ENCODE measurements at places on chromosomes 1 and 21. TPM values are rescaled to one million over a fixed set of nuclear protein-coding genes. Genes with fewer than 3 reads are reported as not detected.

The CDC14A gene
- total RNA-seq = 1.4 TPM

The CCDC185 gene
- total RNA-seq = not detected

The LIPI gene
- total RNA-seq = not detected

The ERVH48-1 gene
- total RNA-seq = not detected

The SPRR2F gene
- not detected for total RNA-seq

DNA sequence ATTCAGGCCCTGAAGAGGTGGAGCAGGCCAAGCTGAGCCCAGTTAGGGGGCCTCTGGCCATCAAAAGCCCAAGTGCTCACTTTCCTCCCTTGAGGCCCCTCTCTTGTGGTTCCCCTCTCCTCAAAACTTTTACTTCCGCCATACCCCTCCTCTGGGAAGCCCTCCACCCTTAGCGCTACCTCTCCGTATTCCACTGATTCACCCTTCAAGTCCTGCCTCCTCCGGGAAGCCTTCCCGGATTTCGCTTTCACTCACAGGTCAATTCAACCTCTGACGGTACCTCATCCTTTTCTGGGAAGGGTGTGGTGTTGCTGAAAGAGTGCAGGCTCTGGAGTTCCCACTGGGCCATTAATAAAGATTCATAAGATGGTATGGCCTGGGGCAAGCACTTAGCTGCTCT lies 19.1 kb downstream of the SPOCD1 start:
- no peak for DNase-seq

DNA sequence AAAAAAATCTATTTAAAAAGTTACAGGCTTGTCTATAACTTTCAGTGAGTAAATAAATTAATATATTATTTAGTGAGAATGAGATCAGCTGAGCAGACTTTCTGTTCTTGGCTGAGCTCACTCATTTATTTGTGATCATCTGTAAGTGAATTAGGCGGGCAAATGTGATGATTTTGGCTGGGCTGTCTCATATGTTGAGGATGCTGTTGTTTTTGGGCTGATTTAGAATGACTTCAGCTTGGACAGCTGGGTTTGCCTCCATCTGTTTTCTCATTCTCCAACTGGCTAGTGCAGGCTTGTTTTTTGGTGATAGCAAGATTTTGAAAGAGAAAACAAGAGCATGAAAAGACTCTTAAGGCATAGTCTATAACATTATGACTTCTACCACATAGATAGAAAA lies 475.8 kb upstream of the OLFM3 start:
- DNase-seq = no peak

DNA sequence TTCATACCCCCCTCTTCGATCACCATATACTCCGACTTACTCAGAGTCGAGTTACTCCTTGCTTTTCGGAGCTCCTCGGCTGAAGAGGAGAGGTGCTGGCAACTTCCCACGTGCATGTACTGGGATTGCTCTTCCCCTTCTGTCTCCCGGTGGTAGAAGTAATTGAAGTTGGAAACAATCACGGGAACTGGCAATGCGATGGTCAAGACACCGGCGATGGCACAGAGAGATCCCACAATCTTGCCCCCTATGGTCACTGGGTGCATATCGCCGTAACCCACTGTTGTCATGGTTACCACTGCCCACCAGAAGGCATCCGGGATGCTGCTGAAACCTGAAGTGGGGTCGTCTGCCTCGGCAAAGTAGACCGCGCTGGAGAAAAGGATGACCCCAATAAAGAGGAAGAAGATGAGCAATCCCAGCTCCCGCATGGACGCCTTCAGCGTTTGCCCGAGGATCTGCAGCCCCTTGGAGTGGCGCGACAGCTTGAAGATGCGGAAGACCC lies 1.5 kb downstream of the KCNA3 start:
- no peak for DNase-seq

DNA sequence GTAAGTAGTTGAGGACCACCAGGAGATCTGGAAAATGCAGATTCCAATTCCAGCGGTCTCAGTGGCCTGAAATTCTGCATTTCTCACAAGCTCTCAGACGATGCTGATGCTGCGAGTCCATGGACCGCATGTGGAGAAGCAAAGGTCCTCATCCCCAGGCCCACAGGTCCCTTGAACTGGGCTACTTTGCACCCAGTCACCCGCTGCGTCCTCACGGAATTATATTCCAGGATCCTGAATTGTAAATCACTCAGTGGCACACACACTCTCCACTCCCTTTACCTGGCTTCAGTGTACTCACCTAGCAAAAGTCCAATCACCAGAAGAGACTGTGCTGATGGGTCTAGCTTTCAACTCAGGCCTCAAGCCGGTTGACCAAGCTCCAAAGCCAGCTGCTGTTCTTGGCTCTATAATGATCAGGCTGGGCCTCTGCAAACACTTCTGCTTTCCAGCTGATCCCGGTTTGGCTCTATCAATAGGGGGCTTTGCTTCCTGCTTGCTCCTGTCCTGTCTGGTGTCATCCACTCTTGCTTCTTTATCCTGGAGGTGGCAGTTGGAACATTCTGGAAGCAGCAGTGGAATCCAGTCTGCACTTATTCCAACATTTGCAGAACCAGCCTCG lies 904 bp upstream of the RPL22 start:
- DNase-seq = no peak

DNA sequence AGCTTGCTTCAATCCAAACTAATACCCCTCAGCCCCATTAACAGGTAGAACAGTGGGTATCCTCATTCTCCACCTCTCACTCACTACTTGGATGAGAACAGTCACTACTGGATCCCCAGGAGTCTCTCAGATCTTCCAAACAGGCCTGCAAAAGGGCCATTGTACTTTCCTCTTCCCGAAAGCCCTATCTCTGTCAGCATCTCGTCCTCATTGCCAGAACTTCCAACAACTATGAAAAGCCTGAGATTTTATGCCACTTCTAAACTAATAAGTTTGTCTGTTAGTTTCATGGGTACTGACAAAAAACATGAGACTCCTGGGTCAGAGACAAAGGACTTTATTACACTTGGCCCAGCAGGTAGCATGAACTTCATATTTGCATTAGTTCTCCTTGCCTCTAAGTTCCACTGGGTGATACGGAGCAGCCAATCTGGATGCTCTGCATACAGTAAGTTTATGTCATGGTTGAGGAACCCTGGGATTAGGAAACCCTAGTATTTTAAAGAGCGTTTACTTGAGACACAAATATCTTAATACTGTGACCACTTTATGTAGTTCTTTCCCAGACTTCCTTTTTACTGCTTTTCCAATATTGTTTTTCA lies 38.1 kb downstream of the VANGL2 start:
- DNase-seq = no peak

- no peak for DNase-seq
Measured at GRCh38 chr1:182611787-182612186, 7.6 kb upstream of the RGS16 start.

GRCh38 chr1:86912281-86912900 lies 1.5 kb downstream of the SELENOF start:
- no peak for DNase-seq

- peak; percentile 98 for DNase-seq
Measured at GRCh38 chr1:35641233-35641866, at the start of gene PSMB2. TSS of gene PSMB2 (minus strand) at chr1:35641526. CDS start at chr1:35641432, 94 bp downstream.

Measured in chondrocyte (in vitro differentiated cells).